Nephron progenitor cell (in vitro differentiated cells): ENCODE measurements at places on chromosomes 11 and 22.
A peak's percentile ranks its signal among the peaks of the same experiment; 100 is the strongest.

DNA sequence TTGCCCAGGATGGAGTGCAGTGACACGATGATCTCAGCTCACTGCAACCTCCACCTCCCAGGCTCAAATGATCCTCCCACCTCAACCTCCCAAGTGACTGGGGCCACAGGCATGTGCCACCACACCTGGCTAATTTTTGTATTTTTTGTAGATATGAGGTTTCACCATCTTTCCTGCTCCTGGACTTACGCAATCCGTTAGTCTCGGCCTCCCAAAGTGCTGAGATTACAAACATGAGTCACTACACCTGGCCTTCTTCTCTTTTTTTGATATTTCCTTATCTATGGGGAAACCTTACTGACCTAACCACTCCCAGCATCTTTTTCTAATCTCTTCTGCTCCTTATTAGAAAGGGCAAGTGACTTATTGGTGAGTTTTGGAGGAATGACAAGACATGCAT, 121.7 kb upstream of the CHORDC1 start:
- DNase-seq, result no peak

DNA sequence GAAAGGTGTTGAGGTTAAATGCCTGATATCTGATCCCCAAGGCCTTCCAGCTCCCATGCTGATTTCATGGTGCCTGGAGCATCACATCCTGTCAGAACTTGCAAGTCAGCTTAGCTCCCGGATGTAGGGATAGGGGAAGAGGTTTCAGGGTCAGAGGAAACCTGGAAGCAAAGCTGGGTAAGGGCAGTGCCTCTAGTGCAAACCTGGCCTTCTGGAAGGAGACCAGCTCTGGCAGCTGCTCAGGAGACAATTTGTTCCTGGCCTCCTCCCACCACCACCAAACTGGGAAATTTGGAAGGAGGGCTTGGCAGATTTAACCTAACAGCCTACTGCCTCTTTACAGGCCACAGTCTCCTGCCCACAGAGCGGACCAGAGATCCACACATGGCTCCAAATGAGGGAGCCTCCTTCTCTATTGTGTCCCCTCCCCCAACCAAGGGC, 9.2 kb upstream of the TSKU start:
- no peak for DNase-seq

DNA sequence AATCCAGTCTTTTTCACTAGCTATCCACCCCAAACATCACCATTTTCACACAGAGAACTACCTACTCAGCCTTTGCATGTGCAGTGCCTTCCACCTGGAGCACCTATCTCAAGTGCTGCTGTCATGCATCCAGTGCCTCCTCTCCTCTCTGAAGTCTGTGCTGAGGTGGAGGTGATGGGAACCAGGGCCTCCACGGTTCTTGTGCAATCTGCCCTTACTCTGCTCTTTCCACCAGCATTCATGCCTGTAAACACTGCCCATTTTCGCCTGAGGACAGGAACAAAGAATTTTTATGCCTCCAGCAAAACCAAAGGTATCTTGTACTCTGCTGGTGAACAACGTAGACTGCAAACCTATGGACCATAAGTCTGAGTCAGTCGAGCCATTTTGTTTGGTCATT, 27.0 kb downstream of the PITPNB start:
- DNase-seq, result no peak

DNA sequence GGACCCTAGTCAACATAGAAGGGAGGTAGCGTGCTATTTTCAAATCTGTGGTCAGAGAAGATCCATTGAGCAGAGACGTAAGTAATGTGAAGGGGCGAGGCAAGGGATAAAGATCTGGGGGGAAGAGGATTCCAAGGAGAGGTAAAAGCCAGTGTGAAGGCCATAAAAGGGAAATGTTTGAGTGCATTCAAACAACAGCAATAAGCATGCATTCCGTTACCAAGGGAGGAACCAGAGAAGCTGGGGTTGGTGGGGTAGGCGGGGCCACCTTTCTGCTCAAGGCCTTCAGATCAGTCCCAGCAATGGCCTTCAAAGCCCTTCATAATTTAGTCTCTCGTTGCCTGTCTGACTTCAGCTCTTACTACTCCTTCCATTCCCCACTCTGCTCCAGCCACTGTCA, 18.4 kb upstream of the SMPD1 start:
- DNase-seq, result no peak

- no peak for DNase-seq
Measured at GRCh38 chr22:19879246-19879570, 24.5 kb upstream of the GNB1L start.

GRCh38 chr11:70169127-70169526, 34.0 kb upstream of the FADD start:
- no peak for DNase-seq

- DNase-seq, result peak; percentile 77
Measured at GRCh38 chr22:27804470-27805297, 3.1 kb upstream of the MN1 start.

DNA sequence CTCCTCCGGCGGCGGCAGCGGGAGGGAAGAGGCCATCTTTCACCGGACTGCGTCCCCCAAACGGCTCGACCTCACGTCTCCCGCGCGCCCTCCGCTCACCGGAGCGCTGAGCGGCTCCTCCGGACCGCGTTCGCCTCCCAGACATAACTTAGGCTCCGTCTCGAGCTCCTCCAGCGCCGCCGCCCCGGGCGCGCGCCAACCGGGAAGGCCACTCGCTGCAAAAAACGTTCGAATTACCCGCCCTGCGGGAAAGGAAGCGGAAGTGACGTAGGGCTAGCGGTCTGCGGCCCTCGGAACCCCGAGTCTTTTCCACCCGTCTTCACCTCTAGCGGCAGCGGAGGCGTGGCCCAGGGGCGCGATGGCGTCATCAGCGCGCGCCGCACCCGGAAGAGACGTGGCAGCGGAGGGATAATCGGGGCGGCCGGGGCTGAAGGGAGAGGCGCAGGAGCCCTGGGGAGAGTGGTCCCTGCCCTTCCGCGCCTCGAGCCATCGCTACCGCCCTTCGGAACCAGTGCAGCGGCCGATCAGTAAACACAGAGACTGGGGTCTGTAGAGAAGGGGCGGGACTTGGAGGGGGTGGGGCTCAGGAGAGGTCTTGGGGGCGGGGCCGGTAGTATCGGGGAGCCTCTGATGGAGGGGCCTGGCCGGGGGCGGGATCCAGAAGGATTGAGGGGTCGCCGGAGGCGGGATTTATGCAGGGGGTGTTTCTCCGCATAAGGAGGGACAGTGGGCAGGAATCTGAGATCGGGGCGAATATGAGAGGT, at the start of the genes CDCA5 and ZFPL1:
CDCA5 (minus strand) TSS at position 207 of the 764 bp plus-strand sequence; CDS start at position 145, 62 bp downstream.
ZFPL1 (plus strand) TSS at position 389 of the 764 bp plus-strand sequence. CDS start 477 bp downstream, outside the sequence.
- DNase-seq, result peak; percentile 97

GRCh38 chr22:47154621-47155081, 392.2 kb downstream of the TBC1D22A start:
- no peak for DNase-seq

GRCh38 chr11:16117989-16118756, 238.2 kb downstream of the SOX6 start:
- no peak for DNase-seq

DNA sequence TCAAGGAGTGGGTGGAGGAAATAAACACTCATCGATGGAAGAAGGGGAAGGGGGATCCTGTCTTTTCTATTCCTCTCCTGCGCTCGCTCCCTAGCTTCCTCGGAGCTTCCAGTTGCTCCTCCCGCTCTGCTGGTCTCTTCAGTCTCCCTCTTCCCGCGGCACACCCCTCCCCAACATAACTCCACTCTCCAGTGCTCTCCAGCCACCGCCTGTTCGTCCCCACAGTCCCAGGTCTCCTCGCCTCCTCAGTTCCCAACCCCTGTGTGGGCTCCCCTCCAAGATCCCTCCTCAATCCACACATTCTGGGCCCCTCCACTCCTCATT, 438 bp downstream of the ZW10 start:
- DNase-seq, result peak; percentile 44

GRCh38 chr22:50342651-50343540, at the start of gene PPP6R2:
Gene PPP6R2 (plus strand): TSS chr22:50343327. CDS start chr22:50393909, 50,582 bp downstream.
- DNase-seq, result peak; percentile 92

GRCh38 chr22:32623943-32624342, 149.3 kb downstream of the FBXO7 start:
- DNase-seq, result no peak

DNA sequence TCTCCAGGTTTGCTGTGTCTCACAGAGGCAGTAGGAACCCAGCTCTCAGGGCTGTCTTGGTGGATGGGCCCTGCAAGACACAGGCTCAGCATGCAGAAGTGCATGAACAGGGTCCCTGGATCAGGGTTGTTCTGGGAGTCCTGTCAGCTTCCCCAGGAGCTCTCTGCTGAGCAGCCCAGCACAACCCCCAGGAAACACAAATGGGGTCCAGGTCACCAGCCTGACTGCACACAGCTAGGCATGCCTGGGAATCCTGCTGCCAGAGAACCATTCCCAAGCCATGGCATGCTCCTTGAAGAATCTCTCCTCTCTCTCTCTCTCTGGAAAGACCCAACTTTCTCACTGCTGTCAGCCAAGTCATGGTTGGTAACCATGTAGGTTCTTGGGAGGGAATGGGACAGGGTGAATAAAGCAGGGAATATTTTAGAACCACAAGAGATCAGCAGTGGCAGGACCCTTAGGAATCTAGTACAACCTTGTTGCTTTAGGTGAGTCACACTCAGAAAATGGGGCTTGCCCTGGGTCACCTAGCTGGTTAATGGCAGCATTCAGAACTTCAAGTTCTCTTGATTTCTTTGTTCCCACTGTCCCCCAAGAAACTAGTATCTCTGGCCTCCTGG, 21.4 kb downstream of the TUB start:
- DNase-seq, result no peak

DNA sequence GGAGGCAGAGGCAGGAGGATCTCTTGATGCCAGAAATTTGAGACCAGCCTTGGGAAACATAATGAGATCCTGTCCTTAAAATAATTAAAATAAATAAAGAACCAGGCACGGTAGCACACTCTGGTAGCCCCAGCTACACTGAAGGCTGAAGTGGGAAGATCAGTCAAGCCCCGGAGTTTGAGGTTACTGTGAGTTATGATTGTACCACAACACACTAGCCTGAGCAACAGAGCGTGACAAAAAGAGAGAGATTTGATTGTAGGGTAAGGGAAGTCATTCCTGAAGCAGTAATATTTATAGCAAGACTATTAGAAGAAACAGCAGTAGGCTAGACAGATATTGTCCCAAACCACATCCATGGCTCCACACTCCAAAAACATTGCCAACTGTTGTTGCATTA, 1408.4 kb upstream of the TENM4 start:
- no peak for DNase-seq

GRCh38 chr11:21350613-21351012, 681.2 kb downstream of the NELL1 start:
- DNase-seq, result no peak

DNA sequence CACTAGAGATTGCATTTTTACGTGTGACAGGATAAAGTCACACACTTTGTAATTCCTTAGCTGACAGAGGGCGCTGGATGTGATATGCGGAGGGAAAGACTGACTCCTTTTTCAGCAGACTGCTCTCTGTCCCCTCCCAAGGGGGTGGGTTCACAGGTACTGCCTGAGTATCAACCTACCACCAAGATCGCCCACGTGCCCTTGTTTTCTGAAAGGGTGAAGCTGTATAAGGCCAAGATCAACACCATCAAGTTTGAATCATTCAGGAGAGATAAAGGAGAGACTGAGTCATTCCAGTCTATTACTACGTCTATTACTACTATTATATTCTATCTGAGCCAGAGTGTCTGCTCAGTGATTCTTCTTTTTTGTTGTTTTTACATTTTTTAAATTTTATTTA, 30.7 kb downstream of the BUD13 start:
- no peak for DNase-seq

DNA sequence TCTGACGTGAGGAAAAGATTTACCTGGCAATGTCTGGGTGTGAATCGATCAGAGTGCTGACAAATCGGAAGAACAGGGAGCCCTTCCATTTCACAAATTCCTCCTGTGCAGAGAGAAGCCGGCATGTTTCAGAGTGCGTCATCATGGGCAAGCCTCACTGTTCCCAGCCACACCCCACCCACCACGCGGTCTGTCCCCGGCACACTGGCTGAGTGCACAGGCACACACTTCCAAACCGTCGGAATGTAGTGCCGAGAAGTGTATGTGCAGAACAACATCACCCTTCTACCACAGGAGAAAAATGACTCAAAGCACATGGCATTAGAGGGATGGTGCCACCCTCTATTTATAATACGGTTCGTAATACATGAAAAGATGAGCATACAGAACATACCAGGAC, 47.5 kb downstream of the NCAPD3 start:
- DNase-seq, result no peak

- DNase-seq, result no peak
Measured at GRCh38 chr11:36098087-36098486, 154.2 kb downstream of the LDLRAD3 start.

DNA sequence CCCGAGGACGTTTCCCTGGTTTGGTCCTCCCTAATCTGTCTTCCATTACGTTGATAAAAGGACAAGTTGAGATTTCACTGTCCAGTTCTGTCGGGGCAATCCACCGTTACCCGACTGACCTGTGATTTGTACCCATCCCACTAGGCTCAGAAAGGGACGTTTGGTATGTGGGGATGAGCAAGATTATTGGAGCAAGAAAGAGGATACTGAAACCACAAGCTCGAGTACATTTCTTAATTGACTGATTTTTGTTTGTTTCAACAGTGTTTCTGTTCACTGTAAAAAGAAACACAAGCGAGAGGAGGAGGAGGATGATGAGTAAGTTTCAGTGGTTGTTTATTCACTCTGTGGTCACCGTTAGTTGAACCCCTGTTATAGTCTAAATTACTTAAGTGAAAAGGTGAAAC, 969 bp downstream of the CCDC117 start:
- no peak for DNase-seq

GRCh38 chr11:93986716-93987115, 34.4 kb upstream of the HEPHL1 start:
- DNase-seq, result no peak

DNA sequence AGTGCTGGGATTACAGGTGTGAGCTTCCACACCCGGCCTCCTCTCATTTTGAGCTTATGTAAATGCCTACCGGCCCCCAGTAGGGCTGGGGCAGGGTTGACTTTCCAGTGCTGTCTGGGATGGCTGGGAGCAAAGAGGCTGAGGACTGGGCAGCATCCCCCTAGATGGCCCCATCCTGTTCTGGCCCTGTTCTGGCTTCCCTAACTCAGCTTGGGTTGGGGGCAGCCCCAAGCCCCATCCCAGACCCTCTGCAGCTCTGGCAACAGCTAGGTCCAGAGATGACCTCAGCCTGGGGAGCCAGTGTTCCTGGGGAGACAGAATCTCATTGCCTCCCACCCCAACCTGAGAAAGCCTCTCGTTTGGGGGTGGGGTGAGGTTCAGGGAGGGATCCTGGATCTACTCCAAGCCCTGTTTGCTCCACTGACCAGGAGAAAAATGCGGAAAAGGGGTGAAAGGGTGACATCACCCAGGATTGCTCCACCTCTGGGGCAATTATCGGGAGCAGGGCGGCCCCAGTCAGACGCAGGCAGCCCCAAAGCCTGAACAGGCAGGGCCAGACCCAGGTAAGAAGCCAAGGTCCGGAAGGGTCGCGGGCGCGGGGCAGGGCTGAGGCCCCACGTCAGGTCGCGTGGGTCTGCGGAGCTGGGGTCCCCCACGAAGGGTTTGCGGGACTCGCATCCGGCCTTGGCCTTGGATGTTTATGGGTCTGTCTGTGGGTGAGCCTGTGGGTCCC, at the start of gene PNPLA2:
PNPLA2 (plus strand) TSS at position 519 of the 733 bp plus-strand sequence. CDS start 805 bp downstream, outside the sequence.
- DNase-seq, result no peak
